ENCODE measurements at places on chromosomes 3 and 15. TPM values are rescaled to one million over a fixed set of nuclear protein-coding genes. Genes with fewer than 3 reads are reported as not detected.

GRCh38 chr3:72829701-72830100 lies 18.5 kb downstream of the SHQ1 start:
- no peak for DNase-seq

ROPN1B gene
- not detected for total RNA-seq

- DNase-seq: no peak
Measured at GRCh38 chr3:81995329-81995728, 233.9 kb upstream of the GBE1 start.

GRCh38 chr15:78880242-78880533 lies 7.5 kb downstream of the MORF4L1 start:
- no peak for DNase-seq

- DNase-seq: peak; percentile 11
Measured at GRCh38 chr15:94168250-94168649, 63.1 kb upstream of the MCTP2 start.

GRCh38 chr15:88267720-88268119 lies 11.2 kb upstream of the NTRK3 start:
- no peak for DNase-seq

GRCh38 chr3:195172039-195172684 lies 98.8 kb downstream of the XXYLT1 start:
- no peak for DNase-seq

KLHL6 gene
- total RNA-seq: 0.09 TPM

GRCh38 chr3:119025171-119025795 lies 9.4 kb downstream of the IGSF11 start:
- no peak for DNase-seq

DNA sequence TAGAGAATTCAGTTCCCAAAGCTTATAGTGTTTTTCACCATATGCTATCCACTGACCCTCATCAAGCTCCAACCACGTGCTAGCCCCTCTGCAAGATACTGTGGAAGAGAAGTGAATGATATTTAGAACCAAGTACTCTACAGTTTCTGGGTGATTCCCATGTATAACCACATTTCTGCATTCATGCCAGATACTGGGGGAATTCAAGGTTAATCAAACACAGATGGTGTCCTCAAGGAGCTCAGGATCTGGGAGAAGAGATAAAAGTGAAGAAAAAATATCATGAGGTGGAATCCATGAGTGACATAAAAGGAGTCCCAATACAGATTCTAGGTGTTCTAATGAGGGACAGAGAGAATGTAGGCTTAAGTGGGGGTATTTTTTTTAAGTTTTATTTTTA lies 195.8 kb downstream of the FHIT start:
- no peak for DNase-seq

DNA sequence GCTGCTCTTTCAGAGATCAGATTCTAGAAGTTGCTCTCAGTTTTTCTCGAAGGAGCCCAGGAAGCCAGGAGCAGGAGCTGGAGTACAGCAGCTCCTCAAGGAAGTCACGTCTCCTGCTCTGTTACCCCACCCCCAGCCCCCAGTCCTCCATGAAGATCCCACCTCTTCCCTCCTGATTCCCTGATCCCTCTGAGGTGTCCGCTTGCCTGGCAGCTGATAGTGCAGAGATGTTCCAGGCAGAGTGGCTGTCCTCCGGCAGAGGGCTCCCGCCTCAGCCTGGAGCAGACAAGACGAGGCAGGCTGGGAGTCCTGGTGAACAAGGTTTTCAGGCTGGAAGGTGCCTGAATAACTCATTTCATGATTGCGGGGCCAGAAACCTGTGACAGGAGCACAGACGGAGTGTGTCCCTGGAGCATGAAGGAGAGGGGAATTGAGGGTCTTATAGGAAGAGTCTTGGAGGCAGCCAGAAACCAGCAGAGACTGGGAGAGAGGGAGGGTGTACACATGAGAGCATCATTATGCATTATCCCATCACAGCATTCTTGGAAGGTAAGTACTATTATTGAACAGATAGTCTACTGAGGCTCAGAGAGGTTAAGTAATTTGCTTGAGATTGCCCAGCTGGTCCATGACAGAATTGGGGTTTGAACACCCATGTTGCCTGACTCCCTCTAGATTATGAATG lies 1.2 kb downstream of the HRH1 start:
- peak; percentile 84 for DNase-seq

DNA sequence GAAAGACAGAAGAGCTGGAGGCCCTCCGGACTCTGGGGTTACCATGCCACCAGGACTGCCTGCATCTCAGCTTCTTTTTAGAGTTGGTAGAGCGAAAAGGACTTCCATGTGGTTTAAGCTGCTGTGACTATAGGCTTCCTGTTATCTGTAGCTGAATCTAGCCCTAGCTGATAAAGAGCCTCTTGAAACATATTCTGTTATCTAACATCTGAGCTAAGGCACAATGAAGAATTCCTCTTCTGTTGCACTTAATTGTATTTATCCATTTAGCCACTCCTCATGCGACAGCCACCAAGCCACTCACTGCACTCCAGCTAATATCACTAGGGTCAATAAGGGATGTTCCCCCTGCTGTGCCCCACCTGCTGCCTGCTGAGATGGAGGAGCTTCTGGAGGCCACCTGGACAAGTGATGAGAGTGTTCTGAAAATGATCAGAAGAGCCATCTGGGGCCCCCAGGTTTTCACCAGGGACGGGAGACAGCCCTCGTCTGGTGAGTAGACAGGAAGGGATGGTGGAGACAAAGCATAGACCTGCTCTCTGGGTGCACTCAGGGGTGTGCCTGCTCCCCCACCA lies 94.6 kb upstream of the PLXNA1 start:
- DNase-seq: no peak

- DNase-seq: no peak
Measured at GRCh38 chr15:88616240-88616639, 4.9 kb upstream of the AEN start.

GRIP2 gene
- total RNA-seq: 0.25 TPM

DNA sequence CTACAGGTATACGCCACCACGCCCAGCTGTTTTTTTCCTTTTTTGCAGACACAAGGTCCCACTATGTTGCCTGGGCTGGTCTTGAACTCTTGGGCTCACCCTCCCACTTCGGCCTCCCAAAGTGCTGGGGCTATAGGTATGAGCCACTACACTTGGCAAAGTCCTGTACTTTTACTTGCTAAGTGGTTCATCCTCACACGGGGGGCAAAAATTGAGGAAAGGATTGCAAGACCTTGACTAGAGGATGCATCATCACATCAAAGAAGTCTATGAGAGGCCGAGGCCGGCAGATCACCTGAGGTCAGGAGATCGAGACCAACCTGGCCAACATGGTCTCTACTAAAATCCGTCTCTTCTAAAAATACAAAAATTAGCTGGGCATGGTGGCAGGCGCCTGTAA lies 116.5 kb upstream of the FAM174B start:
- DNase-seq: no peak

GRCh38 chr3:47766186-47766585 lies 15.5 kb downstream of the SMARCC1 start:
- no peak for DNase-seq

DNA sequence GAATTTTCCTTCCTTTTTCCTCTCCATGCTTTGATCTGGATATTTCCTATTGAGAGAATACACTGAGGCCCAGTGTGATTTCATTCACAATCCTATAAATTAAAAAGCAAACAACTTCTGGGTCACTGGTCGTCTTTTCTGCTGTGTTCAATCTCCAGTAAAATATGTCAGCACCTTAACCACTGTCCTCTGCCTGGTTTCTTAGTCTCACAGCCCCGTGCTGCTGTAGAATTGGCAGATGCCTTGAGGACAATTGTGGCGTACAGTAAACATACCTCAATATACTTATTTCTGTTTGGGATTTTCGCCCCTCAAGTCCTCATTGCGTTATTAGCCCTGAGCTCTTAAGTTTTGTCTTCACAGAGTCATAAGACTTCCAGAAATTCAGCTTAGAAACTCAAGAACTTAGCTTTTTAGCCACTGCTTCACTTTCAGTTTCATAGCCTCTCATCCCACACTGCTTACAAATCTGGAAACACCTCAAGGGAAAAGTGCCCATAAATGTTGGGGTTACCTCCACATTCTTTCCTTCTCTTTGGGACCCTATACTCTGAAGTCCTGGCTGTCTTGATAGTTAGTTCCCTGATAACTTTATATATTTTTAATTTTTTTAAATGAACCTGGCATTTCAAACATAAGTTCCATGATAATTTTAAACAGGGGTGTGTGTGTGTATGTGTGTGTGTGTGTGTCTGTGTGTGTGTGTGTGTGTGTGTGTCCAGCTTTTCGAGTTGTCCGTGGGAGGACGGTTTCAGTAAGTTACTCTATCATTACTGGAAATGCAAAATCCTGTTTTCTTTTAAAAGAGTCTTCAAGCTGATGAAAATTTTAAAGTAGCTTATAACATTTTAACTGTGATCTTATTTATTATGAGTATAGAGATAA lies 238.4 kb upstream of the CTDSPL start:
- no peak for DNase-seq

- peak; percentile 28 for DNase-seq
Measured at GRCh38 chr3:135905058-135905724, 60.3 kb upstream of the PPP2R3A start.

SEMA5B gene
- 10.1 TPM for total RNA-seq

DNA sequence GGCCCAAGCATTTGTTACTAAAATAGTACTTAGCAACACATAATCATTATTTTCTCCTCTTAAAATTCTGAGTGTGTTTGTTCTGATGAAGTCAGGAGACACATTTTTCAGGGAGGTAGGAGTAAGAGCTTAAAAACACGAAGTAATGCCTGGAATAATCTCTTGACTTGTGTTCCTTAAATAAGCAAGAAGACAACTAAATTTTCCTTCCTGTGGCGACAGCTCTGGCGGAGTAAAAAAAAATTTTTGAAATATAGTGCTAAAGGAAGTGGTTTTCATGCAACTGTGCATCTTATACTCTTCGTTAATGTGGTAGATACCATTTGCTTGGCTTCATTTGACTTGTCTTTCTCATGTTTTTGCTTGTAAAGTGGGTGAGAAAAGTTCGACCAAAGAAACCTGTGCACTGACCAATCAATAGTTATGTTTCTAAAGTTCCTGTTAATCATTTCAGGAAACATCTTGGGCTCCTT lies 11.1 kb upstream of the MBNL1 start:
- DNase-seq: no peak

GRCh38 chr3:187567661-187568121 lies 102.5 kb downstream of the SST start:
- DNase-seq: no peak

NOX5 gene
- not detected for total RNA-seq

DNA sequence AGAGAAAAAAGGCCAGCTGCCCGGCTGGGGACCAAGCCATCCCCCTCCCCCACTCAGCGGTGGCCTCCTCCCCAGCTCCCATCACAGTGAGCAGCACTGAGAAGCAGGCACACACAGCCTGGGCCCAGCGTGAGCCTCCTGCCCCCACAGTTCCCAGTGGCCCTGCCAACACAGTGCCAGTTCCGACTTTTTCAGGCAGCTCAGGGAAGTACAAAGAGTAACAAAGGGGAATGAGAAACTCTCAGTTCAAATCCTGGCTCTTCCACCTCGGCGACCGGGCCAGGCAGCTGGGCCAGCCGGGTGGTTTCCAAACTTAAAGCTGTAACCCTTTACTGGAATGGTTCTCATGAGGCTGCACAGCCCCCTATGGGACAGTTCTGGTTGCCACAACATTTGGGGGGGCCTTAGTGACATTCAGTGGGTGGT lies 18.5 kb downstream of the TNK2 start:
- peak; percentile 77 for DNase-seq

DNA sequence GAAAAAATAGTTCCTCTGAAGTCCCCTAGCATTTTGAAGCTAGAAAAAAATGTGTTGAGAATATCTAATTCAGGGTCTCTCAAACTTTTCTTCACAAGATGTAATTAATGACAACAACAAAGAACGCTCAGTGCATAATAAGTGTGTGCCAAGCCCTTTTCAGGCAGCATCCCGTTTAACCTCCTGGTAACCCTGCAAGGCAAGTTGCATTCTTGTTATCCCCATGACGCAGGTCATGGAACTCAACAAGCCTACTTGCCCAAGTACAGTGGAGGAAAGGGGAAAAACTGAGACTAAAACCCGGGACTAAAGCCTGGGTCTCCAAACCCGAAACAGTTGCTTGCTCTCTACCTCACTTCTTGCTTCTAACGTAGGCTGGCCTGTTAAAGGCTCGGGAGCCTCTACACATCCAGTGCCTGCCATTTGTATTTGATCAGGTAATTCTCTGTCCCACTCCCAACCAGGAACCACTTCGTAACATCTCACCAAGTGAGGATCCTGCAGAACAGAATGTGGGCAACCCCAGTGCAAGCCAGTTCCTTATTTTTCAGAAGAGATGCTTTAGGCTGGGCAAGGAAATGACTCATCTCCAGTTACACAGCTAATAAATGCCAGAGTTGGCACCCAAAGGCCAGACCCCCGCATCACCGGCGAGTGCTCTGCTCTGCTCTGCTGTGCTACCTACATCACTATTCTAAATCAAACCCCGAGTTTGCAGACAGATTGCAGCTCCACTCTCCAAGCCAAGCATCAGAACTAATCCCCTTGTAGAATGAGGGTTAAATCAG lies 28.3 kb downstream of the LMCD1 start:
- peak; percentile 13 for DNase-seq

LTF gene
- total RNA-seq: not detected

Data from neural progenitor cell (in vitro differentiated cells).